ENCODE measurements at places on chromosomes 3 and 15.

- DNase-seq, result no peak
These were observed 20.8 kb downstream of the SLC9A9 start for GRCh38 chr3:143827425-143827824.

DNA sequence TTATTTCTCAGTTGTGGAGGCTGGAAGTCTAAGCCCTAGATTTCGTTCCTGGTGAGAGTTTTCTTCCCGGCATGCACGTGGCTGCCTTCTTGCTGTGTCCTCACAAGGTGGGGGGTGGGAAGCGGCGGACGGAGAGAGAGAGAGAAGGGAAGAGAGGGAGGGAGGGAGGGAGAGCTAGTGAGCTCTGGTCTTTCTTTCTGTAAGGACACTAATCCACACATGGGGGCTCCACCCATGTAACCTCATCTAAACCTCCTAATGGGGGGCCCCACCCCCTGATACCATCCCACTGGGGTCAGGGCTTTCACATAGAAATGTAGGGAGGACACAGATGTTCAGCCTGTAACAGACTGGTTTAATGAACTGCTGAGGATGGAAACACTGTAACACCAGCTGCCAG is 7.3 kb downstream of the FBLN2 start:
- no peak for DNase-seq

GRCh38 chr15:88610701-88611231 is 10.4 kb upstream of the AEN start:
- no peak for DNase-seq

DNA sequence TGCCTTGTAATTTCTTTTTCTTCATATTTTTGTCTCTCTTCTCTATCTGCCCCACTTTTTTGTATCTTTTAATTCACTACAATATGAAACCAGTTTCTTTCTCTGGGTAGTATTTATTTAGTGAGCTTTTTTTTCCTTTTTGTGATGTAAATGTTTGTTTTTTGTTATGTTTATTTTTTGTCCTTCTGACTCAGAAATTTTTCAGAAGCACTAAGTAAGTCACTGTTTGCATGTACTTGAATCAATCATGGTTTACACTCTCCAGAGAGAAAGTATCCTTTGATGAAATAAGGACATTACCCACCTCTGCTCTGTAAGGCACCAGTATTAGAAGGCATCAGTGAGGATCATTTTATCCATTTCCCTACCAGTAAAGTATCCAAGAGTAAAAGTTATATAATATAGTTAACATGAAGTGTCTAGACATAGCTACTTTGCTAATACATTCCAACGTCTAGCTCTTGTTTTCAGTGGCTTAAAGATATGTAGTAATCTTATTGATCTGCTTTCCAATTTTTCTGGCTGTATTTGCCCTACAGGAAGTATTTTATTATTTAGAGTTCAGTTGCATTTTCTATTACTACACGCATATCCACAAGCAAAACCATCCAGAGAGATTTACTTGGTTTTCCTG is 25.4 kb downstream of the FILIP1L start:
- no peak for DNase-seq

- no peak for DNase-seq
These were observed 31.6 kb downstream of the ANP32A start for GRCh38 chr15:68789091-68789490.

DNA sequence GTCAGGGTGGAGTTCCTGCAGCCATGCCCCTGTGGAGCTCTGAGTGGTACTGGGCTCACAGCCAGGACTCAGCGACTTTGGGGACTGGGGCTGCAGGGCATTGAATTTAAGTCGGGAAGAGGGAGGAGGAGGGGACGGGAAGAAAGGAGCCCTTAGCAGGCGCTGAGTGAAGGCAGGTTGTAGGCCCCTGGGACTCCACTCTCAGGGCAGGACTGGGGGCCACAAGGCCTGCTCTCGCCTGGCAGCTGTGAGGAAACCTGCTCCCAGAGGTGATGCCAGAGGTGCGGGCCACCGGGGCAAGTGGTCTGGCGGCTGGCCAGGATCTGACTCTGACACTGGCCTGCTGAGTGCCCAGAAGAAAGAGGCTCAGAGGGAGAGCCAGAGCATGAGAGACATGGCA is 73.5 kb downstream of the EPHB3 start:
- DNase-seq, result no peak

DNA sequence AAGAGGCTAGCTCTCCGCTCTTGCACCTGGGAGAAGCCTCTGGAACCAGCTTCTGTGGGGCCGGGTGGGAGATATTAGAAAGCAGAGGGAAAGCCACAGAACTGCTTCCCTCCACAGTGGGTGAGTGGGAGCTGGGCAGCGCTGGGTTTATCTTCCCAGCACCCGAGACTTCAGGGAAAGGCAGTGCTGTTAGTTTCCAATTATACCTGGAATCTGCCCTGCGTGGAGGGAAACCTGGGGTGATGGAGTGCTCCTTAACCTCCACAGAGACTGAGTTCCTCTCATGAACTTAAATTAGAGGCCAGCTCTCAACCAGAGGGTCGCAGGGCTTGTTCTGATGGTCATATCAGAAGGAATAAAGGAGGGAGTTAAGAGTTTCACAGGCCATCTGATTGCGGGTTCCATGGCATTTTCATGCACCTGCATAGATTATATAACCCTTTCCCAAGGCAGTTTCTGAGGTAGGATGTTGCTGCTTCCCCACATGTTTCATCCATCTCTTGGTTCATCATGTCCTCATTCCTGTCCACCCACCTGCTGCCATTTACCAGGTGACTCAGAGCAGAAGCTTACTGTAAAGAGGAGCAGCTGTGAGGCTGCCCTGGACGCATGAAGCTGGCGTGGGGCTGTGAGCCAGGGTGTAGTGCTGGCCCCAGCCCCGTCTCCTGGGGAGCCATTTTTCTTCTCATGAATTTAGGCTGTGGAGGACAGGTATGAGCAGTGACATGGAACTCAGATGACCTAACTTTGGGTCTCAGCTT is 42.5 kb downstream of the CA12 start:
- DNase-seq, result no peak

- no peak for DNase-seq
These were observed 8.3 kb upstream of the PRR20G start for GRCh38 chr3:127296166-127296565.

- no peak for DNase-seq
These were observed 151.1 kb downstream of the ADAMTS17 start for GRCh38 chr15:100190675-100191074.

DNA sequence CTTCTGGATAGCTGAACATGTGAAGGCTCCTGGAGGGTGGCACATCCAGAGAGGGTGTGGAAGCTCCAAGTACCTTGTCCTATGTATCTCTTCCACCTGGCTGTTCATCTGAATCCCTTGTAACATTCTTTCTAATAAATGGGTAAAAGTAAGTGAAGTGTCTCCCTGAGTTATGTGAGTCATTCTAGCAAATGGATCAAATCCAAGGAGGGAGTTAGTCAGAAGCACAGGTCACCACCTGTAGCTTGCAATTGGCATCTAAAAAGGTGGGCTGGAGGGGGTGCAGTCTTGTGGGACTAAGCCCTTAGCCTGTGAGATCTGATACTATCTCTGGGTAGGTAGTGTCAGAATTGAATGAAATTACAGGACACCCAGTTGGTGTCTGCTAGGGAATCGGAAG is 71.0 kb downstream of the WWTR1 start:
- DNase-seq, result no peak

- no peak for DNase-seq
These were observed 190.8 kb upstream of the HES1 start for GRCh38 chr3:193945143-193945542.

- DNase-seq, result no peak
These were observed 353.9 kb upstream of the NAALADL2 start for GRCh38 chr3:174505266-174505665.

GRCh38 chr3:48215876-48216275 is 7.4 kb upstream of the CAMP start:
- no peak for DNase-seq

GRCh38 chr3:16665282-16665741 is 60.1 kb upstream of the DAZL start:
- no peak for DNase-seq

- DNase-seq, result no peak
These were observed 36.6 kb downstream of the LNP1 start for GRCh38 chr3:100437721-100438622.

DNA sequence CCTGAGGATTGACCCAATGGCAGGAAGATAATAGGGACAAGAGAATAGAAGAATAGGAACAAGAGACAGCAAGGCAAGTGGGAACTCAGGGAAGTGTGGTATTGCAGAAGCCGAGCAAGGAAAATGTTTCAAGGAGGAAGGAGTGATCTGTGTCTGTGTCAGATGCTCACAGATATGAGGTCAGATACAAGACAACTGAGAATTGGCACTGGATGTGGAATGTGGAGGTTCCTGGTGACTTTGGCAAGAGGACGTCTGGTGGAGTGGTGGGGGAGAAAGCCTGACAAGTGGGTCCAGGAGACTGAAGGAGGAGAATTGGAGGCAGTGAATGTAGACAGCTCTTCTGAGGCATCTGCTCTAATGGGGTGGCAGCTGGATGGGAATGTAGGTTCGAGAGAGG is 24.1 kb downstream of the GYG1 start:
- no peak for DNase-seq

DNA sequence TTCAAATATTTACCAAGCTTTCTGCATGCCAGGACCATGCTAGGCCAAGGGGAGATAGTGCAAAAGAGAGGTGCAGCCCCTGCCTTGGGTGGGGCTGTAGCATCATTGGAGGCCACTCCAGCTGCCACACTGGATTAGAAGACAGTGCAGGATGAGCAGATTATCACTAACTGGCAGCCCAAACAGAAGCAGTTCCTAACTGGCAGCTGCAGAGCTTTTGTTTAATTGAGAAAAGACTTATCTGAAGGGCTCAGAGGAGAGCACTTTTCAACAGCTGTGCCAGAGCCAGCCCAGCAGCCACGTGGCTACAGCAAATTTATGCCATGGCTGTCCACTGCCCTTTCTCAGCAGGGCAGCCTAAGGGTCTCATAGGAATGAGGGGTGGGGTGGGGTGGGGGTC is 13.5 kb upstream of the ACSBG1 start:
- DNase-seq, result no peak

- DNase-seq, result no peak
These were observed 141.8 kb downstream of the FILIP1L start for GRCh38 chr3:99972380-99973104.

GRCh38 chr3:132083583-132084279 is 48.9 kb upstream of the CPNE4 start:
- no peak for DNase-seq

- no peak for DNase-seq
These were observed 66.7 kb upstream of the STT3B start for GRCh38 chr3:31465999-31466398.

DNA sequence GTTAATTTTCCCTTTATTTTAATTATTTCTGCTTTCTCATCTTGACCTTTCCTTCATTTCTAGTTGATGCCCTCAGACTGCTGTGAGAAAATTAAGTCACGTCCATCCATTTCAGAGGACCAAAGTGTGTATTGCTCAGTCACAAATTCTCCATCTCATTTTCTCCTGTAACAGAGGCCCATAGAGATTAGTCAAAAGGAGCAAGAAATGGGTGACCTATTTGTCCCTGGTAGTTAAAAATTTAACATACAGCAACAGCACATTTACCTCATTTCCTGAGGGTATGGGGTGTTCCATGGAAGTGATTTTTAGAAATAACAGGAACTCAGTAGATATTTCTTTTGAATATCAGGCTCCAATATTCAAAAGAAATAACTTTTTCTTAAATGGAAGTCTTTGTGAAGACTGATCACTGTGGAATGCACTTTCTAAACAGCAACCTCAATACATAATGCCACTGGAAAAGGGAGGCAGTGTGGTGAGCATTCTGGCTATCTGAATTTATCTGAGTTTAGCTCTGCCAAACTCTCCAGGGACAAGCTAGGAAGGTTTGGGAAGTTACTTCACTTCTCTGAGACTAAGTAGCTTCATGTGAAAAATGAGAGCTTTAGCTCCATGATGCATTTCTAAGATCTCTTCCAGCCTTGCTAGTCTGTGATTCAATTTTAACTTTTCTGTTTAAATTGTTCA is 808.2 kb downstream of the SQOR start:
- DNase-seq, result no peak

- no peak for DNase-seq
These were observed 5.6 kb upstream of the NUP210 start for GRCh38 chr3:13425689-13426088.

- no peak for DNase-seq
These were observed 192.7 kb upstream of the LRIG1 start for GRCh38 chr3:66693461-66694031.

DNA sequence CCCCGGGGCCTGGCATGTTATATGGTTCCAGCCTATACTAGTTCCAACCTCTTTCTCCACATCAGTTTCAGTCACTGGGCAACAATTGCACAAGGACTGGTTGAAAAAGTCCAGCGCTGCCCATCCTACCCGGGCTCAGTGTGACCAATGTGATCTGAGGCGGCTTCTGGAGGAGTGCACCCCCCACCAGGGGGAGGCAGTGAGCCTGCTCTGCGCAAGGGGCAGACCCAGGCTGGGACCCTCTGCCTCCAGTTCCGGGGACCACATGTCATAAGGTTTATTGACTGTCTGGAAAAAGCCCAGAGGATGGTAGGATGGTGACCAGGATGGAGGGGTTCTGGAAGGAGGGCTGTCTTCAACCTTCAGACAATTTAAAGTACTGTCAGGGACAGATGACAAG is 25.6 kb upstream of the NR2E3 start:
- no peak for DNase-seq

DNA sequence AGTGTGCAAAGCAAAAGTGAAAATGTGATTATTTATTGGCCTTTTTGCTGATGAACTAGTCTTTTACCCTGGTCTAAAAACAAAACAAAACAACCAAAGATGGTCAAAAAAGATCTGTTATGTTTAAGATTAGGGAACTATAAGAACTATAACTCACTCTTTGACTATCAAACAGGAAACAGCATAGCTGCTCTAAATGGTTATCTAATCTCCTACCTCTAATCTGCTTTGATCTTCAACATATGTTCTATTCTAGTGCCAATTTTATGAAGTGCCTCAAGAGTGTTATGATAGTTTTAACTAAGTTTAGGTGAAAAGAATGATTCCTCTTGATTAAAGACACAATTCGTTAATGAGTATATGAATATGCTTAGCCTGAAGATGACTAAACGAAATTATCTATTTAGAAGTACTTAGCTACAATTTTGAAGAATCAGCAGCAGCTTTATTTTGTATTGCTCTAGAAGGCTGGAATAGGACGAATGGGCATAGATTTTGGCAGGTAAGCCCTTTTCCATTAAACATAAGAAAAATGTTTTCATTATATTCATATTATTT is 46.0 kb downstream of the SETD2 start:
- no peak for DNase-seq

- DNase-seq, result no peak
These were observed 90.2 kb downstream of the LINGO1 start for GRCh38 chr15:77542491-77543001.

DNA sequence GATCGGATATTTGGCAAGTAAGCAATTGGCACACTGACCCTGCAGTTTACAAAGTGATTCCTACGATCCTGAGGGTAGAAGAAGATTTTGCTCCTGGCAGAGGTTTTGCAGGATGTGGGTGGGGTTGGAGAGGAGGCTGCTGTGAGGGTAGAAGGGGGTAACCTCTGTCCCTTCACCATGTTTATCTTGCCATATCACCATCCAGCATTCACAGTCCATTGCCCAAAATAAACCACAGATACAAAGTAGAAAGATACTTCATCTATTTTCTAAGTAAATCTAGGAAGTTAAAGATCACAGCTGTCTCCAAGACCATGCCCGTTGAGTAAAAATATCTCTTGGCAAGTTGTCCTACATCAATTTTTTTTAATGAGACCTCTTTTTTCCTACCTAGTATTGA is 51.6 kb downstream of the LIPC start:
- DNase-seq, result no peak
